Stimulated activated CD4-positive, alpha-beta T cell treated with anti-CD3 and anti-CD28 coated beads, TNF-alpha, amount 100 ng/mL, for 1 hour (primary cell): ENCODE measurements at places on chromosomes 5 and 9.

DNA sequence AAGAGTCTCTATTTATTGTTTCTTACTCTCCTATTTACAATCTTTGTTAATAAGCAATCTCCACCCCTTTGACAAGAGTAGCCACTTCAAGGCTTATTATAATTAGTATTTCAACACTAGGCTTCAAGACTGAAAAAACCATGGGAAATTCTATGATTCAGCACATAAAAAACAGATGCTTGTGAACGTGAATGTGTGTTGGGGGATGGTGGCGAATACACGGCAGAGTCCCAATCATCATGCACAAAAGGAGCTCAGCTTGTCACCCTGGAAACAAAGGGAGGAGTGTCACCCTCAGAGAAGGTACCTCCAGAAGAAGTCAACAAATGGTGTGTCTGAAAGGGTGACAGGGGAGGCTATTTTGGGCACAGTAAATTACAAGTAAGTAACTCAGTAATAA is 157.2 kb upstream of the RETREG1 start:
- DNase-seq, result no peak

GRCh38 chr5:142699184-142699720 is 13.4 kb upstream of the FGF1 start:
- DNase-seq, result peak; percentile 66

DNA sequence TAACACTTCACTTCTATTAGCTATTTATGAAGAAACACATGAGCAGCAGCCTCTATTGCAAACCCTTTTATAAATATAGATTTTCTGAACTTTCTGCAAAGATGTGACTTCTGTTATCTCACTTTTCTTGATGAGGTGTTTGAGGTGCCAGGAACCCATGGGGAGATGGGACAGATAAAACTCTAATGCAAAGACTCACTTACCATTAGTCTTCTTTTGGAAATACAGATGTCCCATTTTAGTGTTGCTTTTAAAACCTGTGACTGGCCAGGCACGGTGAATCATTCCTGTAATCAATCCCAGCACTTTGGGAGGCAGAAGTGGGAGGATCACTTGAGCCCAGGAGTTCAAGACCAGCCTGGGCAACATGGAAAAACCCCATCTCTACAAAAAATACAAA is 171.3 kb upstream of the GAS1 start:
- no peak for DNase-seq

- DNase-seq, result no peak
Measured at GRCh38 chr5:95175106-95175505, 109.8 kb downstream of the MCTP1 start.

GRCh38 chr9:107213080-107213479 is 70.0 kb upstream of the RAD23B start:
- no peak for DNase-seq

DNA sequence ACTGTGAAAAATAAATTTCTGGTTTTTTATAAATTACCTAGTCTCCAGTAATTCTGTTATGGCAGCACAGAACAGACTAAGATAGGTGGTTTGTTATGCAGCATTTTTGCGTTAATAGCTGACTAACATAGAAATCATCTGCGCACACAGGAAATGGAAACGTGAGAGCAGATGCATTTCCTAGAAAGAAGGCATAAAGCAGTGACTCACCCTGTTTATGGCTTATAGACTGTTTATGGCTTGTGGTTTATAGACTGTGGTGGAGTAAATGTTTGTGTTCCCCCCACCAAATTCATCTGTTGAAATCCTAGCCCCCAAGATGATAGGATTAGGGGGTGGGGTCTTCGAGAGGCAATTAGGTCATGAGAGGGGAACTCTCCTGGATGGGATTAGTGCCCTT is 18.3 kb upstream of the OSMR start:
- no peak for DNase-seq

- DNase-seq, result no peak
Measured at GRCh38 chr5:138662599-138662998, 87.4 kb upstream of the HSPA9 start.

DNA sequence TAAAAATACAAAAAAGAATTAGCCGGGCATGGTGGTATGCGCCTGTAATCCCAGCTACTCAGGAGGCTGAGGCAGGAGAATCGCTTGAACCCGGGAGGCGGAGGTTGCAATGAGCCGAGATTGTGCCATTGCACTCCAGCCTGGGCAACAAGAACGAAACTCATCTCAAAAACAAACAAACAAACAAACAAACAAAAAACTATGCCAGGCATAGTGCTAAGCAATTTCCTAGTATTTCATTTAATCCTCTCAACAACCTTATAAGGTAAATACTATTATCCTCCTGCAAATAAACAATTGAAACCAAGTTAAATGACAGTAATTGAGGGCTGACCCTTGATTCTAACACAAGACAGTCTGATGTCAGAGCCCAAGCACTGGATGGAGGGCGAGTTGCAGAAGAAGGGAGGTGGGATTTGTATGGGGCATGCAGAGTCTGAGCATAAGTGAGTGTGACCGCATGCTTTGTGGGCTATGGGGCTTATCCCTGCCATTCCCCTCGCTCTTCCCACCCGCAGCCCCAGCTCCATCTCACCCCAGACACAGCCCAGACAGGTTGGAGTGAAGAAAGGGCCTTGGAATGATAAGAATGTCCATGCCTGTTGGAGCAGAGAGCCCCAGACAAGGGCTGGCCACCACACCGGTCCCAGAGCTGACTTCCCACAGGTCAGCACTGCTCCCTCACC is 24.3 kb upstream of the RPS14 start:
- DNase-seq, result no peak

DNA sequence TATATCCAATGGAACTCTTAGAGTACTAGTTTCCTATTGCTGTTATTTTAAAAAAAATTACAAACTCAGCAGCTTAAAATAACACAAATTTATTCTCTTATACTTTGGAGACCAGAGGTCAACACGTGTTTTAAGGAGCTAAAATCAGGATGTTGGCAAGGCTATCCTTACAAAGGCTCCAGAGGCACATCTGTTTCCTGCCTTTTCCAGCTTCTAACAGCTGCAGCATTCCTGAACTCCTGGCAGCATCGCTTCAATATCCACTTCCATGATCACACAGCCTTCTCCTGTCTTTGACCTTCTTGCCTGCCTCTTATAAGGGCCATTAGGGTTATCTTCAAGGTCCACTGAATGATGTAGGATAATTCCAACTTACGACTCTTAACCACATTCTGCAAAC is 92.2 kb upstream of the CCNG1 start:
- DNase-seq, result no peak

DNA sequence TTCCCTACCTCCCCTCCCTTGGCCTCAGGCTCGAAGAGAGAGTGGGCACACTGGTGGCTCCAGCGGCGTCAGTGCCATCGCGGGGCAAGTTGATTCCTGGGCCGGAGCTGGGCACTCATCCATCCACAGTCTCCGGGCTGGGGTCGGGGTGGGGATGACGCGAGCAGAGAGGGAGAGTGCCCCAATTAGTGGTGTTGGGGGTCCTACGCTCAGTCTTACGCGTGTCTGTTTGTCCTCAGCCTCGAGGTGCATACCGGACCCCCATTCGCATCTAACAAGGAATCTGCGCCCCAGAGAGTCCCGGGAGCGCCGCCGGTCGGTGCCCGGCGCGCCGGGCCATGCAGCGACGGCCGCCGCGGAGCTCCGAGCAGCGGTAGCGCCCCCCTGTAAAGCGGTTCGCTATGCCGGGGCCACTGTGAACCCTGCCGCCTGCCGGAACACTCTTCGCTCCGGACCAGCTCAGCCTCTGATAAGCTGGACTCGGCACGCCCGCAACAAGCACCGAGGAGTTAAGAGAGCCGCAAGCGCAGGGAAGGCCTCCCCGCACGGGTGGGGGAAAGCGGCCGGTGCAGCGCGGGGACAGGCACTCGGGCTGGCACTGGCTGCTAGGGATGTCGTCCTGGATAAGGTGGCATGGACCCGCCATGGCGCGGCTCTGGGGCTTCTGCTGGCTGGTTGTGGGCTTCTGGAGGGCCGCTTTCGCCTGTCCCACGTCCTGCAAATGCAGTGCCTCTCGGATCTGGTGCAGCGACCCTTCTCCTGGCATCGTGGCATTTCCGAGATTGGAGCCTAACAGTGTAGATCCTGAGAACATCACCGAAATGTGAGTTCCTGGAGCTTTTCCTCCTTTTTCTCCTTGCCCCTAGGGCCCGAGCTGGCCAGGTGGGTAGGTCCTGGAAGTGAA is 861 bp downstream of the NTRK2 start:
- DNase-seq, result no peak
